ENCODE measurements at places on chromosomes 6 and 20.

DNA sequence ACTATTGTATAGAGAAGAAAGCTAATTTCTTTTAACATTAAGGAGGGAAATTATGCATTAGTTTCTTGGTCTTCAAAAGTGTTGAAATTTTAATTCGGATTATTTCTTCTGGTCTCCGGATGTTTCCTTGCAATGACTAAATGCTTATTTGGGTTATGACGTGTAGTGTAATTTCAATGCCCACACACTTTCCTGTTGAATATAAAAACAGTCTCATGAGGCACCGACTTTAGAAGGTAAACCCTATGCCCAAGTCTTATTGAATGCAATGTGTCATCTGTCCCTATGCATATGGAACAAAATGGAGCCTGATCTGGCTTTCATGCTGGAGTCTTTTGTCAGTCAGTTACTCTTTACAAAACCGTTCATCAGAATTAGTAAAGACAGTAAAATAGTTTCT lies 17.7 kb downstream of the GJA1 start:
- no peak for DNase-seq

- peak; percentile 96 for DNase-seq
Measured at GRCh38 chr6:56938649-56939191, 16.2 kb upstream of the BEND6 start.

DNA sequence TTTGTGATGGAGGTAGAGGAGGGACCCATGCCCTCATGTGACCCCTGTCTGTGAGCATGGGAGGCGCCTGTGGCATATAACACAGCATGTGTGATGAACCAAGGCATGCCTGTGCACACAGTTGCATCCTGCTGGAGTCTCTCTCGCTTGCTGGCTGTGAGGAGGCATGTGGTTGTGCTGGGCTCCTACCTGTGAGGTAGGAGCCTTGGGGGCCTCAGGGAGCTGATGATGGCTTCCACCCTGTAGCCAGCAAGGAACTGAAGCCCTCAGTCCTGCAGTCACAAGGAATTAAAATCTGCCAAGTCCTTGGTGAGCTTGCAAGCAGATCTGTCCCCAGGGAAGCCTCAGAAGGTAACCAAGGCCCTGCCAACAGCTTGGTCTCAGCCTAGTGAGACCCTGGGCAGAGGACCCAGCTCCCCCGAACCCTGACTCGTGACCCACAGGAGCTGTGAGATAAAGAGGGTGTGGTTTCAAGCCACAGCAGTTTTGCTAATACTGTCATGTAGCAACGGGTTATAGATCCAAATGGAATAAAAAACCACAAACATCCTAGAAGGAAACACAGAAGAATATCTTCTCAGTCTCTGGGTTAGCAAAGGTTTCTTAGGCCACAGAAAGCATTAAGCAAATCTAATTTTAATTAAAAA lies 145.7 kb downstream of the WDR27 start:
- DNase-seq = no peak

DNA sequence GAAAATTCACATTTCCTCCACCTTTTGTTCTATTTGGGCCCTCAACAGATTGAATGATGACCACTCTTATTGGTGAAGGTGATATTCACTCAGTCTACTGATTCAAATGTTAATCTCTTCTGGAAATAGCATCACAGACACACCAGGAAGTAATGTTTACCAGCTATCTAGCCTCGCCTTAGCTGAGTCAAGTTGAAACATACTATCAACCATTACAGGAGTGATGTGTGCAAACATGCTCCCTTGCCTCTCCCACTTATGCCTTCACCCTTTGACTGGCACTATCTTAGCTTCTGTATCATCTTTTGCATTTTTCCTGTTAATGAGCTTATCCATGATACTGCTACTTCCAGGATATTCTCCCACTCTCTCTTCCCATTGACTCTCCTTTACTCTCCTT lies 191.9 kb downstream of the CENPW start:
- DNase-seq = no peak

DNA sequence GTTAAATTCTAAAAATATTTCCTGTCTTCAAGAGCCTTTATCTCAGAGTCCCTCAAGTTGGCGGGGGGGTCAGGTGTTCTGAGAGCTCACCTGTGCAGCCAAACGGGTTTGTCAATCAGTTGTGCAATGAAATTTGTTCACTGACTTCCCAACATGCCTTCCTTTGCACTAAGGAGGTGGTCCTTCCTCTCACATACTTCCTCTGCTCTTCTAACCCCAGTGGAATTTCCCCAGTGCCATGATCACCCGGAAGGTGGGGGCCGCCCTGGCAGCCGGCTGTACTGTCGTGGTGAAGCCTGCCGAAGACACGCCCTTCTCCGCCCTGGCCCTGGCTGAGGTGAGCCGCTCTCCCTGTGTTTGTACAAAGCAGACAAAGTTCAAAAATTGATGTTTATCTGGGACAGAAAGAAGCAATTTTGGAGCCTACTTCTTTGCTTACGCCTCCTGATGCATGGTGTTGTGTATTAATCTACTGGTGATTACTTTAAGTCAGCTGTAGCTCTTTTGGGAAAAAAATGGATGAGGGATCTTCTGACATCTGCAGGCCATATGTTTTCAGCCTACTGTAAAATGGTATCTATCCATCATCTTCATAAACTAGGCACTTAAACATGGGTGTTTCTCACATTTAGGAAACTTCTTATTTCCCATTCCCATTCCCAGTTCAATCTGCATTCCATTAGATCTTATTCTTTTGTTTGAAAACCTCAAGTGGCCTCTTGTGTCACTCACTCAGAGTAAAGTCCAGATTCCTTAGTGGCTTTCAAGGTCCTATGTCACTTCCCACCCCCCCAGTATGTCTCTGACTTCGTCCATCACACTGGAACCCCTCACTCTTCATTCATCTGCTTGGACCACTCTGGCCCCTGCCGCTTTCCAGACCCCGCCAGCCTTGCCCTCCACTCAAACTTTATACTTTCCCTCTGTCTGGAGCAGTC lies 10.1 kb downstream of the ALDH5A1 start:
- no peak for DNase-seq

GRCh38 chr6:166449036-166449435 lies 66.3 kb upstream of the MPC1 start:
- no peak for DNase-seq

GRCh38 chr6:85005494-85005893 lies 241.1 kb upstream of the TBX18 start:
- no peak for DNase-seq

GRCh38 chr6:4975506-4975905 lies 28.3 kb downstream of the RPP40 start:
- no peak for DNase-seq

- DNase-seq = peak; percentile 56
Measured at GRCh38 chr6:37303891-37304503, 46.1 kb upstream of the TMEM217 start.

GRCh38 chr20:46347841-46348803 lies 39.8 kb upstream of the CDH22 start:
- peak; percentile 55 for DNase-seq

- peak; percentile 85 for DNase-seq
Measured at GRCh38 chr6:56690519-56691285, 48.0 kb upstream of the DST start.

DNA sequence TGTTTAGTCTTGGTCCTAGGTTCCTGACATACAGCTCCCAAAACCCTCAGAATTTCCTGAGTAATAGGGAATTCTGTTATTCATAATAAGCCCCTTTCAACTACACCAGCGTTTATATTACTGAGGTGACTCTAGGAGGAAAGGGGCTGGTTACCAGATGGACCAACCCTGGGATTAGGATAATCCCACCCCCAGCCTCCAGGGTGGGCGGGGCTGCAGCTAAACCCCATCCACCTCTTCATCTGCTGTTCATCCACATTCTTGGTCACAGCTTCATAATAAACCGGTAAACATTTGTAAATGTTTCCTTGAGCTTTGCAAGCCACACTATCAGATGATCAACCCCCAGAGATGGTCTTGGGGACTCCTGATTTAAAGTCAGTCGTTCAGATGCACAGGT lies 38.3 kb downstream of the NINL start:
- DNase-seq = no peak

GRCh38 chr6:2970753-2971419 lies 481 bp downstream of the SERPINB6 start:
- DNase-seq = peak; percentile 61

DNA sequence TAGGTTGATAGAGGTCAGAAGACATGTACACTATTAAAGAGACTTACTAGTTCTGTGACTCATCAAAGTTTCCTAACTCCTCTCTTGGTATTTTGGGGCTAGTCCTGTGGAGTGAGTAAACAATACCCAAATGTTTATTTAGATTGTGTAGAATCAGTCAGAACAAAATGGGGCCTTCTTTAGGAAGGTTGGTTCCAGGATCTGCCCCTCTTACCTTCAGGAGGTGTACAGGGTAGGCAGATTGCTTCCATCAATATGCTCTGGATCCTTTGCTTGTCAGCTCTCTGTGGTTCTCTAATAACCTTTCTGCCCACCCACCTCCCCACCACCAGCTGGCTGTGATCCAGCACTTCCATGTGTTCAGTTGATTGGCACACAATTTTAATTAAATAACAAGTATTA lies 107.0 kb downstream of the POPDC3 start:
- peak; percentile 76 for DNase-seq

GRCh38 chr6:156777577-156778453 lies 637 bp downstream of the ARID1B start:
- DNase-seq = peak; percentile 62

DNA sequence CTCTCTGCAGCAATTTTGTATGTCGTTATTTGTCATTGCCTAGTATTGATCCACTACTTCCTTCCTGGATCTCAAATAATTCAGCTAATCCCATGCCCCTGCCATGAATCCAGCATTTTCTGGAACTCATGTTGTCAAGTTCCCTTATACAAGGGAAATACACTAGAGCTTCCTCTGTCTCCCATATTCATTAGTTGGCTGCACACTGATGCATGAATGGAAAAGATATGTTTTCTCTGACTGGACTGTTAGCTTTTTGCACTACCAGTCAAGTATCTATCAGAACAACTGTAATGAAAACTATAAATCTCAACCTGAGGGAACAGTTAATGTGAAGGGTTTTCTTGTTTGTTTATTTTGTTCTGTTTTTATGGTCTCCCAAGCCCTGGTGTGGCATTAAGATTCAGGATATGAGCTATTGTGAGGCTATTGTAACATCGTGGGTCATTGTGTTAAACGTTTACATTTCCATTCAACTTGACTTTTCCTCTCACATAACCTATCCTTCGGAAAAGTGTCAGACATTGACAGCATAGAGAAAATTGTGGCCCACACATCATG lies 102.5 kb upstream of the FAM8A1 start:
- no peak for DNase-seq

- DNase-seq = peak; percentile 84
Measured at GRCh38 chr6:130958468-130958867, 104.6 kb downstream of the EPB41L2 start.

DNA sequence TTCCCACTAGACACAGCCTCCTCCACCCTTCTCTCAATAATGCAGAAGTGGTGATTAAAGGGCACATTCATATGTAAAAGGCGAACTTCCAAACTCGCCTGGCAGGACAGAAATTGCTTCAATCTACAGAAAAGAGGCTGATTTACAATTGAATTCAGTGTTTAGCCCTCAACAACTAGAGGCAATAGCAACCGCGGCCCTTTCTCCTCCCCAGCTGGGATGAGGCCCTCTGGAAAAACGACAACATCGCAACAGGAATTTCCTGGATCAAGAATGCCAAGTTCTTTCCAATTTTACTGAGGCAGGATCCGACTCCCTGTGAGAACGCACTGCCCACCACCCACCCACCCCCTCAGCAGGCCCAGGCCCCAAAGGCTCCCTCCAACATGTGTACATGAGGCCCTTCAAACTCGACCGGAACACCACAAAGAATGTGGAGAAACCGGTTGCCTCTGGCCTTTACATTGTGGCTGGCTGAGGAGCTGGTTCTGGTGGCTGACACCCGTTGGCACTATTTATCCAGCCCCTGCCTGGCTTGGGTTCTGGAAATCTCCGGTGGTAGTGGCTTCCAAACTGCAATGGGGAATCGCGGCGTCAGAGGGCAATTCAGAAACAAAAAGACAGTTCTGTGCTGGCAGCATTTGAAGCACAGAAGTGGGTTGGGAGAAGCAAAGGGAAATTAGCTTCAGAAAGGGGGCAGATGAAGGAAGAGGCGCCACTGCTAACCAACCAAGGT lies 36.8 kb downstream of the ZMYND8 start:
- DNase-seq = peak; percentile 65

GRCh38 chr20:15196547-15197255 lies 859.3 kb upstream of the FLRT3 start:
- no peak for DNase-seq

GRCh38 chr6:50030777-50031562 lies 9.2 kb upstream of the DEFB110 start:
- DNase-seq = no peak

GRCh38 chr20:5173751-5174150 lies 46.9 kb downstream of the CDS2 start:
- no peak for DNase-seq

- DNase-seq = no peak
Measured at GRCh38 chr6:104604685-104605084, 255.0 kb downstream of the HACE1 start.

DNA sequence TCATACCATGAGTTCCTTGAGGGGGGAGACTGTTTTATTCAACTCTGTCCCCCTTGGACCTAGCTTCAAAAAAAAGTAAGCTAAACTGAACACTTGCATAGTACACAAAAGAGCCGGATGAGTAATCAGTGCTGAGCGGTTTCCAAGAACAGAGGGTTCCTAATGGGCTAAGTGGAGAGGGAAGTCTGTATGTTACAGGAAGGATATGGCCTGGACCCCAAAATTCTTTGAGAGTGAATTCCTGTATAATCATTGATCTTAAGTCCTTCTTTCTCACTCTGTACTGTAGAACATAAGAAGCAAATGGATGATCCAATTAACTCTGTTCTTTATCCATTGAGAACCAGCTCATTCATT lies 324.7 kb upstream of the CNR1 start:
- peak; percentile 69 for DNase-seq

DNA sequence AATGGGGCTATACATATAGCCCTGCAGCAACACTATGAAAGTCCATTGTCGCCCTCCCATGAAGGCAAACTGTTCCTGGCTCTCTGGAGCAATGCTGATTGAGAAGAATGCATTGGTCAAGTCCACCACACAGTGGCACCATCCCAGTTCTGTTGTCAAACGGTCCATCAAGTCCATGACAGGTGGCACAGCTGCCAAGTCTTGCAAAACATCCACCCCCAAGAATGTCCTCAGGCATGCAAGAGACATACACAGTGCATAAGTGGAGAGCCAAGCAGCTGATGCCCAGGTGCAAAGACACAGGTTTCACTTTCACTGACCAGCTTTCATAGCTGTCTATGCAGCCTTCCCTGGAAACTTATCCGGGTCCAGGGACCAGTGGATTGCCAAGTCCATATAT lies 17.5 kb downstream of the ZNF391 start:
- no peak for DNase-seq

All from iris pigment epithelial cell (primary cell).